ENCODE measurements at places on chromosomes 13 and 19.

DNA sequence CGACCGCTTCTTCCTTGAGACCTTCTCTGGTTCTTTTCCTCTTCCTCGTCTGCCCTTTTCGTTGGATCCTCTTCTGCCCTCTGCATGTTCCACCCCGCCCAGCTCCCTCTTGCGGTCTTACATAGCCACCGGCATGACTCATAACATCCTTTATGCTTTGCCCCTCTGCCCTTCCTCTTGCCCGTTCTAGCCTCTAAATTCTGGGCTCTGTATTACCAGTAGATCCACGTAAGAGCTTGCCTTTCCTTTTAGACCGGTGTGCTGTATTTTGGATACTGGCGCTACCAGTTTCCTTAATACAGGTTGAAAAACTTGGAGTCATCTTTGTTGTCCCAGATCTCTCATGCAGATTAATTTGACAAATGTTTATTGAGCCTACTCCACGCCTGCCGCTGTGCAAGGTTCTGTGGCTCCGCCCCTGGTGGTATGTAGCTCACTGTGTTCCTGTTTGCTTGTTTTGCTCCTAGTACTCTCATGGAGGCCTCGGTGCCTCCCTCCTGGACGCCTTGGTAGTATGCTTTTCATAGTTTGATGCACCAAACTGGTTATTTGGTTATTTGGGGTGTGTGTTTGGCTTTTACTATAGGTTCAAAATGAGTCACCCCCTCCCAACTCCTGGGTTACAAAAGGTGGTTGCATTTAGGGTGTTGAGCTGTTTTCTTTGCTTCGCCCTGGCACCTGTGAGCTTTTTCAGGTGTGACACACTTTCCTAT is 1.7 kb downstream of the GTF3A start:
- peak; percentile 70 for DNase-seq

DNA sequence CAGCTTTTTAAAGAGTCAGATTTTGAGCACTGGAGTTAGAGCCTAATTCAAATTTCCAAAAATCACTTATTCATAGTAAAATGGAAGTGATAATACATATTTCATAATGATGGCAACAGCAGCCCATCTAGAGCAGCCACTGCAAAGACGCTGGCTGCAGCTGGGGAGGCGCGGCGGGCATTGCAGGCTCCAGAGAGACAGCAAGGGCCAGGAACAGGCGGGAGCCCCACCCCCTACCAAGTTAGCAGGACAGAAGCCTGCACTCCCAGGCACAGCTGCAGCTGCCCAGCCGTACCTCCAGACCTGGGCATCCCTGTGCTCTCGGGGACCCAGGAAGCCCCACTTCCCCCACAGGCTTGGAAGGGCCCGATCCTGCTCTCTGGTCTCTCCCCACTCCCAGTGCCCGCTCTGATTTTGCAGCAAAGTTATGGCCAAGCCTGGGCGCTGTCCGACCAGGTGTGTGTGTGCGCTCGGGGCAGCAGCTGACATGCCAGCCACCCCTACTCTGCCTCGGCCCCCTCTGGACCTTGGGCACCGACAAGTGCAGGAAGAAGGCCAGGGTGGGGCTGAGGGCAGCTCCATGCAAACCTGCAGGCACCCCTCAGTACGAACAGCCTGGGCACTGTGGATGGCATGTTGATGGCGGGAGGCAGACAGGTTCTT is 84.8 kb downstream of the SERP2 start:
- DNase-seq: no peak

DNA sequence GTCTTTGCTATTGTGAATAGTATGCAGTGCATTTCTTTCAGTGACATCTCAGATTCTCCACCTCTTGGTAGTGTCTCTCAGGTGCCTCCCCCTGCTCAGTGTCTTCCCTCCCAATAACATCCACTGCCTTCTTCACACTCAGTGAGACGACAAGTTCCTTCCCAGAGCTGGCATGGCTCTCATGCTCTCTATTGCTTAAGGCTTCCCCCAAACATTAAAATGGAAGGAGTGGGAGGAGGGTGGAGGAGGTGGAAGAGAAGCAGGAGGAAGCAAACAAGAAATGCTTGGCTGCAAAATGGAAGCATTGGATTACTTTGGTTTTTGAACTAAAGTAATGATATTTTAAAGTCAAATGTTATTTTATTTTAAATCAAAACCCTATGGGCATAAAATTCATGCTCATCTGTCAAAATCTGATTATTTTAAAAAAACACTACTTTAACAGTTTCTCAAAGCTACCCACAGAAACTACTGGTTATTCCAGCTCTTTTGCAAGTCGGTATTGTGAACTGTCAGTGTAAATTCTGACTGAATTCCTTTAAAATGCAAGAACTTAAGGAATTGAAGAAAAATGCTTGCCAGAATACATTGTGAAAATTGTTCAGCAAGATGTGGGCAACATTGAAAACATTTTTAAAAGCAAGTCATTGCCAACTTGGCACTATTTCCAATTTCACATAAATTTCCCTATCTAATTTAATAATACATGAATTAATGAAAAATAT is 727.6 kb upstream of the ARGLU1 start:
- no peak for DNase-seq

- DNase-seq: no peak
Observed at GRCh38 chr19:3518255-3518654, 12.1 kb downstream of the FZR1 start.

GRCh38 chr13:110012102-110012739 is 225.8 kb upstream of the IRS2 start:
- DNase-seq: peak; percentile 100
